ENCODE measurements at places on chromosomes 16 and 17.
A peak's percentile ranks its signal among the peaks of the same experiment; 100 is the strongest.

GRCh38 chr16:68000450-68000849, 1.2 kb upstream of the DPEP2 start:
- no peak for DNase-seq

GRCh38 chr16:67736858-67737257, 17.7 kb upstream of the GFOD2 start:
- DNase-seq: no peak

DNA sequence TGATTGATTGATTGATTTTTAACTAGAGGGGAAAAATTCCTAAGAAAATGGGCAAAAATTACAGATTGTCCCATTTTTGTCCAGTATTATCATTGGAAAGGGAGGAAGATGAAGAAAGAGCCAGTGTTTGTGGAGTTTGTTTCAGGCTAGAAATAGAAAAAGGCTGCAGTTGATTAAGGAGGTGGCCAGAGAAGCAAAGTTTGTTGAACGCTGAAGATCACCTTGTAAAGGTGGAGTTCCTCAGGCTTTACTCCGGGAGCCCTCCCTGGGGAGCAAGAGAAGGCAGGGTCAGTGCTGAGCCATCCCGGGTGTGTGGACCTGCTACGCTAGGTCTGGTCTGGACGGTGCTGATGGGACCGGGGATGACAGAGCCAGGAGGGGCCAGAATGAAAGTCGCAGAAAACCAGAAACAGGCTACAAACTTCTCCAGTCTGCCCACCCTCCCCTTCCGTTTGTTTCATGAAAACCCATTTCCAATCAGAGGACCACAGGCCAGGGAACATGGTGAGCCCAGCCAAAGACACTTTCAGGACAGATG, 222.6 kb upstream of the FOXF1 start:
- no peak for DNase-seq

DNA sequence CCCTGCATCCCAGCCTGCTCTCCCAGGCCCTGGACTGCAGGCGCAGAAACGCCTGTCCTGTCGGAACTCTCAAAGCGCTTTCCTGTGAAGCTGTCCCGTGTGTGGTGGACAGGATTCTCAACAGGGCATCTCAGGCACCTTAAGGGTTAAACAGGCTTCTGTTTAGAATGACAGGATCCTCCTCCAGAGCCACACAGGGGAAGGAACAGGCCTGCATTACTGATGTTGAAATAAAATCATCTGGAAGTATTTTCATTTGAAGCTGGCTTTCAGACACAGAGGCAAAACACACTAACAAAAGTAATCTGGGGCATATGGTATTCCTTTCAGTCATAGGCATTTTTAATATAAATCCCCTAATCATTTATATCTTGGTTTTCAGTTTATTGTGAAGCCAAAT, 7.4 kb downstream of the HS3ST3A1 start:
- DNase-seq: no peak

- no peak for DNase-seq
Measured at GRCh38 chr17:52738791-52739190, 580.3 kb upstream of the CA10 start.

DNA sequence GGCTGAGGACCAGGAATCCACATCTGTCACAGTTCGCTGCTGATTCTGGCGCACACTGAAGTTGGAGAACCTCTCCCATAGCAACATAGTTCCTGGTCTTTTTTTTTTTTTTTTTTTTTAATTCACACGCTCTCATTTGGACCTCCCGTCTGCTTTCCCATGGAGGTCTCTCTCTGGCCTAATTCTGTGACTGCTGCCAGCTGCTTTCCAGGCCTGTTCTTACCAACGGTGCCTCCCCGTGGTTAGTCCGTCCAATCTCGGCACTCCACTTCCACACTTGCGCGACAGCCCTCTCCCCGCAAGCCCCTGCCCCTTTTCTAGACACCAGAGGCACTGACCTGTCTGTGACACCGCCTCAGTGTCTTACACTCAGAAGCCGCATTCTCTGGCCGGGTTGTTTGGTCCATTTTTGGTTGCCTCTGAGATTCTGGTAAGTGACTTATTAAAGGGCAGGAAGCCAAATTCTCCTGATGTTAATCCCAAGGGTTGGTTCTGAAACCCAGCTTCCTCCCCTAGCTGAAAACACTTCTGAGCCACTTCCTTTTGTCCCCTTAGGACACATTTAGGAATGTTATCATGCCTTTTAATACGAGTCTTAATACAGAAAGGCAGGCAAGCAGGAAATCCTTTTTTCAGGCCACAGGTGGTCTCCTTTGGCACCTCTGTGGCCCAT, 1.1 kb upstream of the AKTIP start:
- peak; percentile 29 for DNase-seq

- no peak for DNase-seq
Measured at GRCh38 chr16:25916037-25916436, 224.3 kb downstream of the HS3ST4 start.

- DNase-seq: no peak
Measured at GRCh38 chr16:30758988-30759491, 2.8 kb downstream of the CFAP119 start.

DNA sequence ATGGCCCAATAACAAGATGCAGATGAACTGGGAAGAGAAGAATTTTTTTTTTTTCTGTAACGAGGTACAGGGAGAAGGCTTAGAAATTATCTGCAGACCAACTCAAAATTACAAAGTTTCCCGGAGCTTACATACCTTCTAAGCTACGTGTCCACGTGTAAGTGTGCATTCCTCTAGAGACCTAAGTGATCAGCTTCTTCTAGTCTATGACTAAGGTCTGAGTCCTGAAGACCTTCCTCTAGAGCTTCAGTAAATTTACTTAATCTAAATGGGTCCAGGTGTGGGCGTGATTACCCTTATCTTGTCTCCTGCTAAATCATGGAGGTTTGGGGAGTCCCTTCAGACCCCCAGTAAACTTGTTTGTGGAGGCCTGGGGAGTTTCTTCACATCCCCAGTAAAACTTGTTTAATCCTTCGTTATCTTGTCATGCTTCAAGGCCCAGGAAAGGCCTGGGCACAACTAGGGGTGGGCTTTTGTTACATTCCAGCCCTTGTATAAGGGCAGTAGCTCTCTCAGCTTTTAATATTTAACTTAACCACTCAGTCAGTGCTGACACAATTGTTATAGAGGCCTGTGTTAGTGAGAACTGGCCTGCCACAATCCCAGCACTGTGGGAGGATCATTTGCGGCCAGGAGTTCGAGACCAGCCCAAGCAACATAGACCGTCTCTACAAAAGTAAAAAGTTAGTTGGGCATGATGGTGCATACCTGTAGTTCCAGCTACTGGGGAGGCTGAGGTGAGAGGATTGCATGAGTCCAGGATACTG, 342.3 kb downstream of the SNX29 start:
- peak; percentile 38 for DNase-seq

DNA sequence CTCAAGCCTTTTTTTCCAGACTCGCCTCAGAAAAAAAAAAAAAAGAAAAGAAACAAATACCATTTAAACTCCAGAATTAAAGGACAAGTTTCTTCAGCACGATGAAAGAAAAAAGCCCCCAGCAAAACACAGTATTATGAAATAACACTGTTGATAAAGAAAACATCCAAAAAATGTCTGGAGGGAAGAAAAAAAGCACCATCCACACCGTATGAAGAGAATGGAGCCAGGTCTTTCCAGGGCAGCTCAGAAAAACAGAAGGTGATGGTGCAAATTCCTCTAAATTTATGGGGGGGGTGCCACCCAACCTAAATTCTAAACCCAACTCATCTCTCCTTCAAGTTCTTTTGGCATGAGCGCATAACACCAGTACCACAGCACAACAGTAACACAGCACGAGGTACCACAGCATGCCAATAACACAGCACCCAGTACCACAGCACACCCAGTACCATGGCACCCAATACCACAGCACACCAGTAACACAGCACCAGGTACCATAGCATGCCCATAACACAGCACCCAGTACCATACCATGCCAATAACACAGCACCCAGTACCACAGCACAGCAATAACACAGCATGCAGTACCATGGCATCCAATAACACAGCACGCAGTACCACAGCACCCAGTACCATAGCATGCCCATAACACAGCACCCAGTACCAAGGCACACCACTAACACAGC, 19.0 kb downstream of the AXIN1 start:
- DNase-seq: peak; percentile 58

GRCh38 chr16:49855822-49856671, at the start of gene ZNF423:
TSS of gene ZNF423 (minus strand) at chr16:49856112. CDS start at chr16:49855774, 338 bp downstream.
- DNase-seq: no peak

GRCh38 chr16:28503470-28504259, 3.0 kb downstream of the IL27 start:
- DNase-seq: peak; percentile 10

DNA sequence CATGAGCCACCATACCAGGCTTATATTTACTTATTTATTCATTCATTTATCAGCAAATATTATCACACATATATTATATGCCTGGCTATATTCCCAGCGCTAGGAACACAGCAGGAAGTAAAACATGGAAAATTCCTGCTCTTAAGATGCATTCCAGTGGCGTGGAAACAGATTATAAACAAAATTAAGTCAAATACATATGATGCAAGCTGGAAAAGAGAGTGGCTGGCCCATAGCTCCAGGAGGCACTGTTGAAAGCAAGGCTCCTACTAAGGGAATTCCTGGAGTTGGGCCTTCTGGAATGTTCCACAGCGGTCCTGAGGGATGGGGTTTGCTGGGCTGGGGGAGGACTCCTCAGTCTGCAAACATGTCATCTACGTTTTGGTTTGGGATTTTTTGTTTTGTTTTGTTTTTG, 18.4 kb downstream of the ADCY9 start:
- DNase-seq: peak; percentile 87

- no peak for DNase-seq
Measured at GRCh38 chr16:48182979-48183537, 27.3 kb upstream of the ABCC12 start.

DNA sequence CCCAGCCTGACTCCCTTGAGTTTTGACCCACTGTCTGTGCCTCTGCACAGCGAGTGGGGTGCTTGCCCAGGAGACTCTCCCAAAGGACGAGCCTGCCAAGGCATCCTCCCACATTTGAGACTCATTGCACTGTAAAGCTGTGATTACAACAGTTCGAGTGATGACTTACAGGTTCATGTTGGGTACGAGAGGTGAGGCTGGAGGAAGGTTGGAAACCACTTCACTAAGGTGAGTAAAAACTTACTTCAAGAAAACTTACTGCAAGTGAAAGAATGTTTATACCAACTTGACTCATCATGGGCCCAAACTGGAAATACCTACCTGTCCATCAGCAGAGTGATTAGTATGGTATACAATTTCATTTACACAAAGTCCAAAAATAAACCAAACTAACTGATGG, 360.1 kb upstream of the CDH11 start:
- DNase-seq: no peak

GRCh38 chr17:17445925-17446665, 30.7 kb upstream of the MED9 start:
- peak; percentile 84 for DNase-seq

DNA sequence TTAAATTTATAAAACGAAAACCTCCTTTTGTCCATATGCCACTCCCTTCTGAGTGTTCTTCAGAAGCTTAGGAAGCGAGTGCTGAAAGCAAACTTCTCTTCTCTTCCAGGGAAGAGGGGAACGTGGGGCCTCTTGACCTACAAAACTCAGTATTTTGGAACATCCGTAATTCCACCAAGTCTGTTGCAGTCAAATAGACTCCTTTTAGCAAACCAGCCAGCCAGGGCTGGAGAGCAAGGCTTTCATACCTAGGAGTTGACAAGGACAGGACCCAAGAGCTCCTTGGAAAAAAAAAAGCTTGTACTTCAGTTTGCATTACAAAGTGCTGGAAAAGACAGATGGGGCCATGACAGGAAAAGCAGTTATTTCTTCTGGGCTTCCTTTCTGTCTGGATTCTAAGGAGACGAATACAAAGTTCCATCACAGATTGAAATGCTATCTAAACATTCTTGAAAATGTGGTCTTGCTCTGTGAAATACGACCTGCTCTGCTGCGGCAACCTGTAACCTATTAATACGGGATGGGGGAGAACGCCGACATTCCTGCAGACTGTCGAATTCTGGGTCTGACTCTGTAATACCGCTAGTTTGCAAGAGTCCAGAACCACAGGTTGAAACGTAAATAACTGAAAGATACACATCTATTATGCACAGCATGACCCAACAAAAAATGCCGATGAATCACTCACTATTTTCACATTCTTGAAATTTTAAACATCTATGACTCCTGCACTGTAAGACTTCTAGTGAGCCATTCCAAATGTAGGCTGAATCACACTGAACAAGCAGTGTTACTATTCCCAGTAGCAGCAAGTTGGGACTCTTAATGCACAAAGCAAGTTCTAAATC, 20.6 kb downstream of the VPS53 start:
- peak; percentile 98 for DNase-seq

GRCh38 chr16:89034573-89034961, 57.6 kb upstream of the CBFA2T3 start:
- no peak for DNase-seq

DNA sequence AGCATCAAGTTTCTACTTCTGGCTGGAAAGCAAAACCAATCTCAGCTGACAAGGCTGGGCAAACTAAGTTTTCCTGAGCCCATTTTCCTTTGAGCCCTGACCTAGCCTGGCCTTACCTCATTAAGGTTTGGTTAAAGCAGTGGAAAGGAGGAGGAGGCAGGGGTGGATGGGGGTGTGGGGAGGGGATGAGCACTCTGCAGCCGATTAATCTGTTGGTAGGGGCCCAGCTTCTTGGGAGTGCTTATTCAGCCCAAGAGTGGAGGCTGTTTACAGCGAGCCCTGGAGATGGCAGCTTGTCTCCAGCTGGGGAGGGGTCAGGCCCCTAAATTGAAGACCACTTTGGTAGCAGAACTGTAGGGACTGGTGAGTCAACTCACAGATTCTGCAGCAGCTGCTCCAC, 12.0 kb downstream of the SMCR8 start:
- DNase-seq: no peak

DNA sequence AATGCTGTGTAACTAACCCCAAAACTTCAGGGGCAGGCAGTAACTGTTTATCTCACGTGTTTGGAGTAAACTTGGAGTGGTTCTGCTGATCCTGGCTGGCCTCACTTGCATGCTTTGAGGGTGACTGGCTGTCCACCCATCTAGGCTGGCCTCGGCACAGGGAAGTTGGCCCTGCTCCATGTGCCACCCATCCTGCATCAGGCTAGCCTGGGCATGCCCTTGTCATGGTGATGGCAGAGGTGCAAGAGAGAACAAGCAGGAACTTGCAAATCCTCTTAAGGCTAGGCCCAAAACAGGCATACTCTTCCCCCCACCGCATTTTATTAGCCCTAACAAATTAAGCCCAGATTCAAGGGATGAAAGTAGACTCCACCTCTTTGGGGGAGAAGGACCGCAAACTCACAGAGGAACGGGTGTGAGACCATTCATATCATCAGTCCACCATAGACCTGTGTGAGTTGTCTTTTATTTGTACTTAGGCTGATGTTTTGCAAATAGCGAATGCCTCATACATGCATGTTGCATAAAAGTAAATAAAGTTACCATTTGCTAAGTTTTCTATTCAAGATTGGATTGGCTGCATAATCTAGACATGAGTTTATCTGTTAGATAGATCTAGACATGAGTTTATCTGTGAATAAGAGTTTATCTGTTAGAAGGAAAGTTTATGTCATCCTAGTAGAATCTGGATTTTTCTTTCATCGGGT, 221.0 kb downstream of the CCDC182 start:
- DNase-seq: peak; percentile 60

- no peak for DNase-seq
Measured at GRCh38 chr17:77099997-77100396, 40.8 kb upstream of the SEC14L1 start.

Data from amniotic epithelial cell (primary cell).